ENCODE measurements at places on chromosomes 11 and 22.
A peak's percentile ranks its signal among the peaks of the same experiment; 100 is the strongest.

DNA sequence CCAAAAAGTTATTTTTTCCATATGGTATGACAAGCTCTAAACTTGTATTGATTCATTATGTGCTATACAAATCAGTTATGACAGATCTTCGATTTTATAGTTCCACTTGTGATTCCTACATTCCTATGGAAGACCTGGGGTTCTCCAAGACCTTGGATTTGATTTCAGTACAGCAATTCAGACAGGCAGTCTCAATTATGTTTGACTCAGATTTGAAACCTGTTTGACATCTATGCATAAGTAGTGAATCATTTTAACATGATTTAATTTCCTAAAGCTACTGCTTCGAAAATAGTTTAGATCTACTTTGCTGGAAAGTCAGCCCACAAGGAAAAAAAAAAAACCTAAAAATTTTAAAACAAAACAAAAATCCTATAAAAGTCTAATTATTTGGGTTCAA is 820.4 kb downstream of the LUZP2 start:
- DNase-seq: no peak

- DNase-seq: no peak
These were observed 44.5 kb downstream of the RTL6 start for GRCh38 chr22:44453441-44454112.

GRCh38 chr11:95277868-95278267 is 46.9 kb upstream of the SESN3 start:
- DNase-seq: no peak

GRCh38 chr11:46672381-46672839 is 28.0 kb downstream of the ARHGAP1 start:
- no peak for DNase-seq

- DNase-seq: no peak
These were observed 101.9 kb upstream of the ANO3 start for GRCh38 chr11:26229981-26230380.

DNA sequence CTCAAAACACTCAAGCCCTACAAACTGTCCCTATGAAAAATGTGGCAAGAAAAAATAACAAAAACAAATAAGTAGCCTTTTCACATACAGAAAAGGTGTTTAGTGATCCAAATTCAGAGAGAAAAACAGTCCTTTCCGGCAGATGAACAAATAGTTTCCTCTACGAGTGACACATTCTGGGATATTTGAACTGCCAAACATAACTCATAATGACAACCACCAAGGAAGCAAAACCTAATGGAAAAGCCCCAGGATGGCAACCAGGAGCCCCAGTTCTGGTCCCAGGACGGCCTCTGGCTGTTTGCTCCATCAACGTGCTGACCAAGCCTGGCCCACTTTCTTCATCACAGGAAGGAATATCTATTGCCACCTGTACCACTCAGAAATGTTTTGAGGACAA is 6.0 kb downstream of the PACSIN2 start:
- no peak for DNase-seq

DNA sequence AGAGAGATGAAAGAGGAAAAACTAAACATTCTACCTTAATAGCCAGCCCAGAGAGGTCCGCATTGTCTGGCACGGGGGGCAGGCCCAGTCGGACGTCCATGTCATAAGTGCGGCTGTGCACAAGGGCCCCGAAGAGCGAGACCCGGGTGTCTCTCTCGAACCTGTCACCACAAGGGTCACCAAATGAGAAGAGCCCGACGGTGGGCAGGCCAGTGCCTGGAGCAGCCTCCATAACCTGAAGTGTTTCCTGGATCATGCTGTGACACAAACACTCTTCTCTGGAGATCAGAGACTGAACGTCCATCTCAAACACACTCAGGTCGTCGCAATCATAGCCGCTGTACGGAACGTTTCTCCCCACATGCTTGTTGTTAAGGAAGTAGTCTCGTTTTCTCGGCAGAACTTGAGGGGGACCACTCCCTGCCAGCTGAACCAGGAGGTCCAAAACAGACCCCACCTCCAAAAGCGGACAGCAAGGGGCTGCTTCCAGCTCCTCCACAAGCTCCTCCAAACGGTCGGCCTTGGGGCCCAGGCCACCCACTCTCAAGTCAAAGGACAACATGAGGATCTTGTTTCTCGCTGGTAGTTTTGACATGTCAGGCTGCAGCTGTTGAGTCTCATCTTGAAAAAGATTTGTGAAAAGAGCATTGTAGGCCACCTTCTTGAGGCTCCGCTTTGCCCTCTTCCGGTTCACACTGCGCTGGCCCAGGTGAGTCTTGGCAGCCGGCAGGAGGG is 971 bp downstream of the TUBGCP6 start:
- DNase-seq: no peak

GRCh38 chr22:45237065-45237990 is 3.4 kb downstream of the KIAA0930 start:
- DNase-seq: no peak

GRCh38 chr11:1153105-1153950 is 4.4 kb upstream of the MUC5AC start:
- DNase-seq: no peak

DNA sequence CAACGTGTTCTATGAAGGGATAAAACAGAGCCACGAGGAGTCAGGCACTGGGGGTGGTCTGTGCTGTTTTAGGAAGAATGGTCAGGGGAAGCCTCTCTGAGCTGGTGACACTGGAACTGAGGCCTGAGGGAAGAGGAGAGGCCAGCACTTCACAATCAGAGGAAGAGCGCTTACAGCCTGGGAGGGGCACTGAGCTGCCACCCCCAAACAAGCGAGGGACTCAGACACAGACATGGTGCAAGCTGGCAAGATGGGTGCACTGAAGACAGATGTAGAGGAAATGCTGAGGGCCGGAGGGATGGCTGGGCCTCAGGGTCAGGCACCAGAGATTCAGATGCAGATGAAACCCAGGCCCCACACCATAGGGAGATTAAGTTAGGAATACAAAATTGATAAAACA is 40.0 kb upstream of the TP53I11 start:
- no peak for DNase-seq

- no peak for DNase-seq
These were observed 583 bp downstream of the FGF4 start for GRCh38 chr11:69774354-69775162.

DNA sequence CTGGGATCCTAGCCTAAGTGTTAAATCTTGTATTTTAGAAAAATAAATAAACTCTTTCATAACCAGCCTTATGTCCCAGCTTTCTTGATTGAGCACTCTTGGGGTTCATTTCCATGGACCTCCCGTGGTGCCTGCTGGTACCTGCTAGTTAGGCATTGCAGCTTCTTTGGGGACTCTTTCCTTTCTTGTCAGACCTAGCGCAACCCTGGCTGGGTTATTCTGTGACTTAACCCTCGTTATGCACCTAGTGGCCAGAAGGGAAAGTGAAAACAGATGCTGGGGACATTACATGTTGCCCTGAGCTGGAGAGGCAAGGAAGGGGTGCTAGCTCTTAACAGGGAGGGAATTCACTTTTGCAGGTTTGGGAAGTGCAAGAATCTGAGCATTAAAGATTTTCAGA is 46.8 kb downstream of the APIP start:
- DNase-seq: no peak

DNA sequence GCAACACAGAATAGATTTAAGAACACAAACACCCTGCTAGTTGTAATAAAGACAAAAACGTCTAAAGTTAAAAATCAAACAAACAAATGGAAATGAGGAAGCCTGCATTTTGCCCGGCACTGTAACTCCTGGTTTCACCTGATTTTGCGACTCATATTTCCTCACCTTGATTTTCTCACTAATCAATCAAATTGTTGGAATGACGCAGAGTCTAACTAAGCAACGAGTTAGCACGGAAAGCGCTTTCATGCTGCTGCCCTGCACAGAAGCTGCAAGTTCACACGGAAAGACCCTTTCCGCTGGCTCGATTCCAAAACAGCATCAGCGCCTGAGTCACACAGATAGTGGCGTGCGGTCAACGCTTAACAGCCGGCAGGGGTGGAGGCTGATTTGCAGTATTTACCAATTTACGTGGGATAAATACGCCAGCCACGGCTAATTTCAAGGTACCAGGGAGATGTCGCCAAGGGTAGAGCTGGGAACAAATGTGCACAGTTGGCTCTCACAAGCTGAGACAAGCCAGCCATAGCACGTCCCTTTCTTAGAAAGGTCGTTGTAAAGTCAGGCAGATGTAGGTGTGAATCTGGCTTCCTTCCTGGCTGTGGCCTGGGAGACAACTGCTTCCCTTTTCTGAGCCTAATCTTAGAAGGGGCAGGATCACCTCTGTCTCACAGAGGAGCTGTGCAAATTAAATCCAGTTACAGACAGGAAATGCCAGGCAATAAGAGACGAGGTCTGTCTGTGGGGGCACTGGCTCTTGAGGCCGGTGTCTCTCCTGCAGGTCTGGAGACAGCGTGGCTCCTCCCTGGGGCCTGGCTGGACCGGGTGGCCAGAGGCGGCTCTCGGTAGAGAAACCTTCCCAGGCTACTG is 76.9 kb upstream of the TTLL12 start:
- peak; percentile 33 for DNase-seq

GRCh38 chr11:67301313-67301921 is 1.9 kb upstream of the SSH3 start:
- DNase-seq: no peak

- no peak for DNase-seq
These were observed 72.8 kb upstream of the KCNQ1OT1 start for GRCh38 chr11:2772544-2773031.

DNA sequence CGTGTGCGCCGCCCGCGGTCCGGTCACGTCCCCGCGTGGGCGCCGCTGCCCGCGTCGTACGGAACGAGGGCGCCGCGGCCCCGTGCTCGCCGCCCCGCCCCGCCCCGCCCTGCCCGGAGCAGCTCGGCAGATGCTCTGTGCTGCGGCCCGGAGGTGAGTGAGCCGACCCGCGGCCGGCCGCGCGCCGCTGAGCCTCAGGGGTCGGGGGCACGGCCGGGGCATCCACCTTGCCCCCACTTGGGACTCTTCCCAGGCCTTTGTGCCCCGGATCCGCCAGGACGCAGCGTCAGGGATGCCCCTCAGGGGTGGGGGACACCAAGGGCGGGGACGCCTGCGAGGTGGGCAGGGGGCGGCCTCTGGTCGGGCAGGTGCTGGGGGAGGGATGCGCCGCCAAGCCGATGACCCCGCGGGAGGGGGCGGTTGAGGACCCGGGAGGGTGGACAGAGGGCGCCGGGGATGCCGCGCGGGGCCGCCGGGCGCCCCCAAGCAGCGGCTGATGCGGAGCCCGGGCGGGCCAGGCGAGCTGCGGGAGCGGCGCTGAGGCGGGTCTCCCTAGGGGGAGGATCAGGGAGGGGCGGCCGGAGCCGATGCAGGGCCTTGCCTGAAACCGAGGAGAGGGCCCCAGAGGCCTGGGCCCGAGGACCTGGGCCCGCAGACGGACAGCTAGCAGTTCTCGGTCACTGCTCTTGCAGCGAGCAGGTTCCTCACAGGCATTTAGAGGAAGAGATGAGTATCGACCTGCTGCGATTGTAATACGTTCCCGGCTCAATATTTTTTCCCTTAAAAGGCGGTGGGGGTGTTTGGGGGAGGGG is at the start of gene GNAZ:
GNAZ (plus strand) TSS at position 102 of the 812 bp plus-strand sequence. CDS start 25,177 bp downstream, outside the sequence.
- DNase-seq: peak; percentile 44

DNA sequence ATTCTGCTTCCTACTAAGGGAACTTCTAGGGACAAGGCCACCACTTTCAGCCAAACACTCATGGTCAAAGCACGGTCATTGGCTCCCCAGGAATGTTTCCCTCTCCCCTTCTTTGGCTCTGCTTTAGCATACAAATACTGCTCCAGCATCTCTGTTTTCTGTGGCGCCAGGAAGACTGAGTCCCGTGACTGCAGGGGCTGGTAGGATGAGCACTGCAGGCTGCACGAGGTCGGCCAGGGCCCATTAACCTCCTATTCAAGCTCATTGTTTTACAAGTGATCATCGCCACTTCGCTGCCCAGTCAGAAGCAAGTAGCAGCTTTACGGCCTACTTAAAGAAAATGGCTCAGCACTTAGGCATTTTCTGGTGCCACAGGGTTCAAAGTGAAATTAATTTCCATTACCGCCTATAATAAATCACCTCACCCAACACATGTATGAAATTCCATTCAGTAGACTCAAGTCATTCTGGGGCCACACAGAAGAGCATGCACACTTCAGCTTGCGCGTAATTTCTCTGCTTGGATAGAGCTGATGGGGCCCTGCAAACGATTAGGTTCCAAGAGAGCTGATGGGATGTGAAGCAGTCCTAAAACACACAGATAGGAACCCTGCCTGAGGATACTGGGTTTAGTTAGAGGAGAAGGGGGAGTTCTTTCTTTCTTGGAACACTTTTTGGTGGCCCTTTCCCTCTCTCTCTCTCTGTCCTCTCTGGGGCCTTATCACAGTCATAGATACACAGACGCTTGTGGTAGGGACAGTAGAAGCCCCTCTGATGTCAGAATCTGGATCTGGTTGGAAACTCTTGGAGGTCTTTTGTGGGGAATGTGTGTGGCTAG is 173.7 kb downstream of the KIF18A start:
- no peak for DNase-seq

DNA sequence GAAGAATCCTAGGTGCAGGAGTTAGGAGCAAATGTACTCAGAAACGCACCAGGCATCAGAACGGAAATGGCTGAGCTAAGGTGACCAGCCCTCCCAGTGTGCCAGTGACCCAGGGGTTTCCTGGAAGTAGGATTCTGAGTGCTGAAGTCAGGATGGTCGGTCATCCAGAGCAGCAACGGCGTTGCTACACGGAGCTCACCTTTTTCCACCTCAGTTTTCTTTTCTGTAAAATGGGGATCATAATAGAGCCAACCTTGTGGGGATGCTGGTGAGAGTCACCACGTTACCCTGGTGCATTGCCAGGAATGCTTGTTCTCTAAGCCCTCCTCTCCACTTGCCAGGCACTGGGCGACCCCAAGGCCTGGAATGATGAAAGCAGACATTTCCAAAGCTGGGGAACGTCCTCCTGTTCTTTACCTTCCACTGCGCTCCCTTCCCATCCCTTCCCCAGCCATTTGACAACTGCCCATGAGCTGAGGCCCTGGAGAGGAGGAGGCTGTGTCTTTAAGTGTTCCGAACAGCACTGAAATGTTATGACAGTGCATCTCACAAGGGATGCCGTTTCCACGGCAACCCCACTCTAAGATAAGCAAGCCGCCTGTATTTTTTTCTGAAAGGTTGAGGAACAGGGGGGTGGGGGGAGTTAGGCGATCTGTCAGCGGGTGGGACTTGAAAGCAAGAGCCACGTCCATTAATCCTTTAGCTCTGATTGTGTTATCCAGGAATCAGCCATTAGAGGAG is 66.8 kb downstream of the TSPAN18 start:
- DNase-seq: no peak

DNA sequence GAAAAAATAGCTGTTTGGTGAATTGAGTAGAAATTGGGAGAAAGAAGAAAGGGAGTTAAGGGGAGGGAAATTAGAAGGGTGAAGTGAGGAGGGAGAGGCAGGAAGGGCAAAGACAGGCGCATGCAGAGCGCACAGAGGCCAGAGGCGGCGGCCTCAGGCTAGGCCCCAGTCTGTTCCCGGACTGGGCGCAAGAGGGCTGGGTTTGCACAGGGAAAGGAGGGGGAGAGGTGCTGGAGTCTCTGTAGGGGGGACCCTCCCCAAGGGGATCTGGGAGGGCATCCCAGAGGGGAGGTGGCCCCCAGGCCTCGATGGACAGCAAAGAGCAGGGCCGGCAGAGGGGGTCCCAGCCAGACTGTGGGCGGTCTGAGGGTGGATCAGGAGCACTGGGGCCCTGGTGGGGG is 1.3 kb upstream of the FLRT1 start:
- DNase-seq: no peak

GRCh38 chr11:77636731-77637344 is 756 bp downstream of the CLNS1A start:
- DNase-seq: no peak
